Activated T-cell treated with anti-CD3 and anti-CD28 coated beads, Interleukin-2, amount 50 U/mL, for 48 hours (primary cell): ENCODE measurements at places on chromosomes 6 and 20.

DNA sequence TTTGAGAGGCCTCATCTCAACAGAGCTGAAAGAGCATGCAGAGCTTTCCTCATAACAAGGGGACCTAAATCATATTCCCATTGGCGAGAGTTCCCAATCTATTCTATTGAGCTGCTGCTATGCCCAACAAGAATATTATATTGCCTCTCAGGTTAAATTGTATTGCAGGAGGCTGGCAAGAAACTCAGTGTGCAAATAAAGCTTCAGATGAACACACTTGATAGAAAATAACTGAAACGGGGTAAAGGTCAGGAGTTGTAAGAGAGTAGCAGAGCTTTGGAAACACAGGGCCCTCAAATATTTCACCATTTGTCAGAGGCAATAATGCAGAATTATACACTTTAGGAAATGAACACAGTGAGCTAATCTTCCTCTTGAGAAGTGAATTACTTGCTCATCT is 364.3 kb upstream of the SPTLC3 start:
- DNase-seq: no peak

DNA sequence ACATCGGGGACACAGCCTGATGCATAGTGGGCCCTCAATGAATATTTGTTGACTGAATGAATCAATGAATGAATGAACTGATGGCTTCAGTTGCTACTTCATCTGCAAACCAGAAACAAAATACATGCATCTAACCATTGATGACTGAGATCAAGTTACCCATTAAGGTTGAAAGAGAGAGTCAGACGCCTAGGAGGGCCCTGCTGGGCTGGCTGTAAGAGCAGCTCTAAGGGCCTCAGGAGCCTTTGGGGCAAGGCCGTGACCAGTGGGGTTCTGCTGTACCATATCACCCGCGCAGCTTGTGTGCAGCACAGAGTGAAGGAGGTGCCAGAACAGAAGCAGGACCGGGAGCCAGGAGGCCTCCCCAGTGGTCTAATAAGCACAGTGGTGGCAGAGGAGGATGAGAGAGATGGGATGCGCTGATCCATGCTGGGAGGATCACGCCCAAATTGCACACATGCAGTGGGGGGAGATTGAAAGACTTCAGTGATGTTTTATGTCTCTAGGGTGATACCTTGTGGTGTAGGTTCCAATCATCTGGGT is 96.1 kb upstream of the KCNG1 start:
- DNase-seq: no peak

DNA sequence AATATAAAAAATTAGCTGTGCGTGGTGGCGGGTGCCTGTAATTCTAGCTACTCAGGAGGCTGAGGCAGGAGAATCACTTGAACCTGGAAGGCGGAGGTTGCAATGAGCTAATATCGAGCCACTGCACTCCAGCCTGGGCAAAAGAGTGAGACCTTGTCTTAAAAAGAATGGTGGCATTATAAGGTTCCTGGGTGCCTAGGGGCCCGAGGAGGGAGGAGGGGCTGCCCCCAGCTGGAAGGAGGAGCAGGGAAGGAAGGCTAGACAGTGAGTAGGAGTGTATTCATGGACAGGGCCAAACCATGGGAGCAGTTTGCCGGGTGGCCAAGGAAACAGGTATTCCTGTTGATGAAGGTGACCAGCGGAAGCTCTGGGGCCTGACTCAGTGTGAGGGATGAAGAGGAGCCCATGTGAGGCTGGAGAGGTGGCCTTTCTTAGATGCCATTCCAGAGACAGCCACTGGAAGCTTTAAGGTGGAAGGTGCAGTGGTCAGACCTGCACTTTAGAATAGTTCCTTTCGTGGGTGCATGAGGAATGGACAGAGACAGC is 24.2 kb downstream of the MANBAL start:
- DNase-seq: no peak

- DNase-seq: peak; percentile 61
Observed at GRCh38 chr6:32852018-32852843, 1.3 kb downstream of the TAP1 start.

- DNase-seq: peak; percentile 52
Observed at GRCh38 chr20:63968928-63969760, 586 bp downstream of the ZNF512B start.

GRCh38 chr6:150076196-150076893 is 7.4 kb upstream of the ULBP3 start:
- no peak for DNase-seq

- DNase-seq: no peak
Observed at GRCh38 chr6:31588871-31589650, 3.0 kb downstream of the LST1 start.

- DNase-seq: no peak
Observed at GRCh38 chr6:53672237-53672636, 6.7 kb upstream of the KLHL31 start.

DNA sequence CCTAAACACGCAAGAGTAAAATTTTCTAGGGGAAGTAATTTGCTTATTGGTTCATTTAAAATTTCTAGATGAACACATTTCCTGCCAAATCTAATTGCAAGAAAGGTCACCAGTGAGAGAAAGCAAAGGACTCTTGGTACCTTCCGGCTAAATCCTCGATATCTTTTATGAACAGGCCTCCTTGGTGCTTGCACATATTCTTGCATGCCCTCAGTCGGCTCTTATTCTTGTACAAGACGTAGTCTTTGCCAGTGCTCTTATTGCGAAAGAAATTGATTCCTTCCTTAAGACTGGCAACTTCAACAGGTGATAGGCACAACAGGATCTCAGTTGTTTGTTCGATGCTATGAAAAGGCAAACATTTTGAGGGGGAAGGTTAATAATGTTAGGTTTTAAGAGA is 141.7 kb upstream of the CARMIL1 start:
- DNase-seq: no peak
